ENCODE measurements at places on chromosomes 7 and 10.

DNA sequence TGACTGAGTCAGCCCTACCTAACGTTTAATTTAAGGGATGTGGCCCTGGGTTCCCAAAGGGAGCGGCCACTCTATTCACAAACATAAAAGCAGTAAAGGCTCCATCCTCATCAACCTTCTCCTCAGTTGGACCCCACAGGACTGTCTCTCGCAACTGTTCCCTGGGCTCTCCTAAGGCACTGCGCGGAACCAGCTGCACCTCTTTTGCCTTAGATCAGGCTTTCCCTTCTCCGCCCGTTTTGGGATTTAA is 689 bp upstream of the GTPBP4 start:
- DNase-seq: no peak

GRCh38 chr7:45645141-45645969 is 71.2 kb downstream of the ADCY1 start:
- DNase-seq: no peak

DNA sequence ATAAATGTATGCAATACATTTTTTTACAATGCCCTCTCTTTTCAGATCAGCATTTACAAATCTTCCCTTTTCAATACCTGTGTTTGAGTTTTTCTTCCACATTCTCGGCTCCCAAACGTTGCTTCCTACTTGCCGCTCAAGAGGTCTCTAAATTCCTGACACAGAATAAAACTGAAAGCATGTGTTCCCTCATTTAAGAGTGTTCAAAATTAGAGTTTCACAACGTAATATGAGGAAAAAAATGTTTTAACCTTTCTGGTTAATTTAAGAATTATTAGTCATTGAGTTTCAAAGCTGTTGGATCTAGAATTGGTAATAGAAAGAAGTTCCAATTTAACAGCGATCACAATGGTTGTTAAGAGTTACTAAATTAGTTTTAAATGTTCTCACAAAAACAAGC is 100.4 kb downstream of the ARID5B start:
- DNase-seq: no peak

GRCh38 chr7:112238852-112239610 is 32.5 kb downstream of the ZNF277 start:
- no peak for DNase-seq

DNA sequence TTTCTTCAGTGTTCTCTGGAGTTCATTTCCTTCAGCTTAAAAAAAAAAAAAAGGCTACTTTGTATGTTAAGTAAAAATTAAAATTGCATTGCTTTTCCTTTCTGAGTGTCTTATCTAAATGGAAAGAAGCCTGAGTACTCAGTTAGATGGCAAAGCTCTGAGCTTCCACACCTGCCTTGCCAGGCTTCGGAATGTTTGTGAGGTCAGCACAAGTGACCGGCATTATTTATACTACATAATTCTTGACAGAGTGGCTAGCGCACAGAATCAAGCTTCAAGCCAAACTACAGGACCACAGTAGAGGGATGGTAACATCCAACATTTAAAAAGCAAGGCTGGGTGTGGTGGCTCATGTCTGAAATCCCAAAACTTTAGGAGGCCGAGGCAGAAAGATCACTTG is 17.3 kb downstream of the PIP4K2A start:
- no peak for DNase-seq

- no peak for DNase-seq
Observed at GRCh38 chr7:101650579-101651081, 21.5 kb upstream of the MYL10 start.

GRCh38 chr10:85791818-85792532 is 574.6 kb downstream of the GRID1 start:
- no peak for DNase-seq
